ENCODE measurements at places on chromosomes 1 and 21. TPM values are rescaled to one million over a fixed set of nuclear protein-coding genes. Genes with fewer than 3 reads are reported as not detected.

Gene LRRIQ3
- 1.00 TPM for total RNA-seq

Gene ADAMTS1
- not detected for total RNA-seq

GRCh38 chr1:16231331-16232315, 5.4 kb downstream of the CPLANE2 start:
- DNase-seq: no peak

DNA sequence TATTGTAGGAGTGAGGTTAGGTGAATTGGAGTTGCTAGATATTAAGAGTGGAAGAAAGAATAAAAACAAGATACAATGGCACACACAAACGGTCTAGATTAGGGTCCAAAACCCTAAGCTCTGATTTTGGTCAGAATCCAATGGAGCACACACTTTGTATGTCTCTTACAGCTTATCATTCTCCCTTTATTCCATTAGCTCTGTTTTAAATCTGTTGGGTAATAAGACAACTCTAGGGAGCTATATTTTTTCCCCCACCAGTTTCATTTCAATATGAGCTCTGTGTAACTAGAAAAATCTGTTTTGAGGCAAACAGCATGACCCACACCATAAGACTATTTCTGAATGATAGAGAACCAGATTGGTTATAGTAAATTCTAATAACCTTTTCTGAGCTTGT, 465.6 kb downstream of the ADGRL2 start:
- DNase-seq: no peak
